SHP77 (cell line): ENCODE measurements at places on chromosomes 7 and 10.

- DNase-seq: no peak
Observed at GRCh38 chr10:93143281-93143680, 69.6 kb downstream of the CYP26A1 start.

- DNase-seq: no peak
Observed at GRCh38 chr10:29048506-29048905, 240.4 kb upstream of the LYZL1 start.

GRCh38 chr7:85583131-85583953, 396.5 kb upstream of the SEMA3D start:
- no peak for DNase-seq

- DNase-seq: no peak
Observed at GRCh38 chr10:113495553-113495952, 57.3 kb upstream of the HABP2 start.

GRCh38 chr7:46814516-46815250, 767.2 kb downstream of the TNS3 start:
- DNase-seq: no peak

DNA sequence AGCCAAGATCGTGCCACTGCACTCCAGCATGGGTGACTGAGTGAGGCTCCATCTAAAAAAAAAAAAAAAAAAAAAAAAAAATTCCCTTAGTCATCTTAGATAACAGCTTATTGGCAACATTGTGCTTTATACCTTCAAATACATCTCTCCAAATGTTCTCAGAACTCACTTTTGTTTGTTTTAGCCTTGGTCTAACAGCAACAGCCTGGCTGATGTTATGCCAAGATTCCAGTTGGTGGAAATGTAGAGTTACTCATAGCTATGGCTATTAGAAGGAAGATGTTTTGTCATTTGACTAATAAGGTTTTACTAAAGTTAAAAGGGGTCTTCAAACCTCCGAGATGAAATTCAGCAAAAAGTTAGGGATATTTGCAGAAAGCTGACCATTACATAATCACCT, 481.4 kb downstream of the NEBL start:
- DNase-seq: no peak

DNA sequence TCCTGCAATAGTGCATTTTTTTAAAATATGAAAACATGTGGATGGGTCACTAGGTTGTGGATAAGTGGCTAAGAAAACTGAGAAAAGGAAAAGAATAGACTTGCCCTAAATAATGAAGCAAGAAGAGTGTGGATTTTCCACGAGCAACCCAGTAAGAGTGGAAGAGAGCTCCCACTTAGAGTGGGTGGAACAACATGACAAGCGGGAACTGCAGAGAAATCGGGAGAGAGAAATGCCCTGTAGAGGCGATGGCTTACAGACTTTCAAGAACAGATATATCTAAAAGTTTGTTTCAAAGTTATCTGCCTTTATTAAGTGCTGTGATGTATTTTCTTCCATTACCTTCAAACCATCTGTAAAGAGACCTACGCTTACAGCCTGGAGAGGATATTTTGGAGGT, 26.1 kb upstream of the NRG3 start:
- DNase-seq: no peak

- DNase-seq: no peak
Observed at GRCh38 chr10:79244841-79245504, 102.3 kb upstream of the PPIF start.

DNA sequence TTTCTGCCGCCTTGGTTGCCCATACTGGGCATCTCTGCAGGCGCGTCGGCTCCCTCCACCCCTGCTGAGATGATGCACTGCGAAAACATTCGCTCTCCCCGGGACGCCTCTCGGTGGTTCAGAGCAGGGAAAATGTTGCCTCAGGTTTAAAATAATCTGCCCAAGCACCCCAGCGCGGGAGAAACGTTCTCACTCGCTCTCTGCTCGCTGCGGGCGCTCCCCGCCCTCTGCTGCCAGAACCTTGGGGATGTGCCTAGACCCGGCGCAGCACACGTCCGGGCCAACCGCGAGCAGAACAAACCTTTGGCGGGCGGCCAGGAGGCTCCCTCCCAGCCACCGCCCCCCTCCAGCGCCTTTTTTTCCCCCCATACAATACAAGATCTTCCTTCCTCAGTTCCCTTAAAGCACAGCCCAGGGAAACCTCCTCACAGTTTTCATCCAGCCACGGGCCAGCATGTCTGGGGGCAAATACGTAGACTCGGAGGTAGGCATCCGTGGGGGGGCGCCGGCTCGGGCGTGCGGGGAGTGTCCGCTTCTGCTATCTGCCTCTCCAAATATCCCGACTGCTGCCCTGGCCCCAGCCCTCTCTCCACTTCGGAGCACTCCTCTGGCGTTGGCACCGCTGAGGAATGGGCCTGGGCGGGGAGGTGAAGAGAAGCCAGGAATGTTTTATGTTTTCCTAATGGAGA, at the start of gene CAV1:
Gene CAV1 (plus strand): TSS at position 428 of the 689 bp plus-strand sequence. CDS start 27 bp downstream, at position 455.
- no peak for DNase-seq

DNA sequence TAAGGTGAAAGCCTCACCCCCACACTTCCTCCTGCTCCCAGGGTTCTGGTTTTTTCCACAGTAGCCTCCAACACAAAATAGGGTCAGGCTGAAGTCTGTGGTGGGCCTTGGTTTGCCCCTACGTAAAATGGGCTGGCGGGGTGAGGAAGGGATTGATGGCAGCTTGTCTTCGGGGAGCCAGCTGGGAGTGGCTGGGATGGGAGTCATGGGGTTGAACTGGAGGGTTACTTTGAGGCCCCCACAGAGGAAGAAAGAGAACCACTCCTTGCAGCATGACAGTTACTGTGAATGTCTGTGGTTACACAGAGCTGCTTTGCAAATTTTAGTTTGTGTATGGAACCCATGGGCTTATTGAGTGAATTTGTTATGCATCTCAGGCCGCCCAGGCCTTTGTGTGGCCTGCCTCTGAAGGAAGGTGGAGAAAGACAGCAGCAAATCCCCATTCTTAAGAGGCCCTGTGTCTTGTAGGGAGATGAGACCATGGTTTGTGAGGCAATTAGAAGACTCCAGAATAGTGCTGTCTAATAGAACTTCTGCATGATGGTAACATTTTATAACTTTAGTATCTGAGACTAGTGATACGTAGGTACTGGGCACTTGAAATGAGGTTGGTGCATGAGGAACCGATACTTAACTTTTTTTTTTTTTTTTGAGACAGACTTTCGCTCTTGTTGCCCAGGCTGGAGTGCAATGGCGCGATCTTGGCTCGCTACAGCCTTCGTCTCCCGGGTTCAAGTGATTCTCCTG, 8.1 kb downstream of the TRIM8 start:
- no peak for DNase-seq

- DNase-seq: no peak
Observed at GRCh38 chr10:123463698-123464097, 202.5 kb upstream of the GPR26 start.

DNA sequence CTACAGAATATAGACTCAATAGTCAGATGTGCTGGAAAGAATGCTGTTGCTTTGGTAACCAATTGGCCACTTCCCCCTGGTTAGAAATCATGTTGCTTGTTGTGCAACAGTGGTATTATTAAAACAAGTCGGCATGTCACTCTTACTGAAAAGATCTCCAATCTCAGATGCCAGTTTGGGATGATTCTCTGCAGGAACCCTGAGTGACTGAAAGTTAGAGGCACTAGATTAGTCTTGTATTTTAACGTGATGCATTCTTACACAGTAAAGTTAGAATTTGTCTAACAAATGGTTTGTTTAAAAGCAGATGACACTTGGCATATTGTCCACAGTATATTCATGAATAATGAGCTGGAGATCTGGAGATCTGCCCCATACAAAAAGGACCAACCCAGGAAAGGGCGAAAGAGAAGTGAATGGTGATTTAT, 287.6 kb downstream of the TWIST1 start:
- DNase-seq: no peak

GRCh38 chr10:118694848-118695247, 59.9 kb downstream of the CACUL1 start:
- no peak for DNase-seq

- DNase-seq: peak; percentile 30
Observed at GRCh38 chr10:27359792-27360355, 119.3 kb upstream of the ACBD5 start.

GRCh38 chr10:15758618-15759017, 38.9 kb upstream of the ITGA8 start:
- DNase-seq: no peak

- no peak for DNase-seq
Observed at GRCh38 chr10:29681676-29682448, 47.1 kb upstream of the SVIL start.

DNA sequence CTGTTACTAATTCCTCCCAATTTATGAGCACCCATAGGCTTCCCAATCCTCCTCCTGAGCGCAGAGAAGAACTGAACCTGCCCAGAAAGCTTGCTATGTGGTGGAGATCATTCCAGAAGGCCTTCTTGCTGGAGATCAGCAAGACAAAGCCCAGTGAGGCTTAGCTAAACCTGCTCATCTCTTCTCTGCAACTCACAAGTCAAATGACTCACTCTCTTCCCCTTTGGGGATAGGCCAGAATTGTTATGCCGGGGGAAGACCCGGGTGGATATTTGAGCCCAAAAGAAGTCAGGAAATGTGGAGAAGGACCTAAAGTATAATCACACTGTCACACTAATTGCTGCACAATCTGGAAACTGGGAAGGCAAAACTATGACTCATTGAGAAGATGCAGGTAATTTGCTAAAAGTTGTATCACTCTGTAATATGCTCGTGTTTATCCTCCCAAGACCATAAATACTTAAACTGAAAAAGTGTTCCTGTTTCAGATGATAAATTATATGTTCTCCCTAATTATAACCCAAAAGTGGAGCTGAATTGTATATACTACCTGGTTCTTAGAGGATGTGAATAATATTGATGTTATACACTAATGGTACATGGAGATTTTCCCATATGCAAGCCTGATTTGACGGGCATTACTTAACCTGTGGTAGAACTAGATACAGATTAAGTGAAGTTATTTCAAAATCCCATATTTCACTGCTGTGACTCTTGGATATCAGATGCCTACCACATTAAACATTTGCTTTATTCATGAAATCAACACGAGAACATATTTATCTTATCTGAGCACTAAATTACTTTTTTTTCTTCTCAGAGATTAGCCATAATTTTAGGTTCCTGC, 6.4 kb downstream of the NEBL start:
- no peak for DNase-seq

DNA sequence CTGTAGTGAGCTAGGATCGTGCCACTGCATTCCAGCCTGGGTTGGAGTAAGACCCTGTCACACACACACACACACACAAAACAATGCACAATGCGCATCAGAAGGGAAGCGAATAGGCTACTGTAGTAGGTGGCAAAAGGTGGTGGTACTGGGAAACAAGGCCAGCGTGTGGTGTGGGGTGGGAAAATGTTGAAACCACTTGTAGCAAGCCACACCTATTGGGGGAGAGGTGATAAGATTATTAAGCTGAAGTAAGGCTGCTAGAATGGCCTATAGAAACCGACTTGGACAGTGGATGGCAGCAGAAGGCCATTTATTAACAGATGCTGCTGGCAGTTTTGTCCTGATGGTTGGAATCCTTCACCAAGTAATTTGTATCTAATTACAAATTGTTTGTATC, 7.2 kb upstream of the CHCHD1 start:
- DNase-seq: no peak

DNA sequence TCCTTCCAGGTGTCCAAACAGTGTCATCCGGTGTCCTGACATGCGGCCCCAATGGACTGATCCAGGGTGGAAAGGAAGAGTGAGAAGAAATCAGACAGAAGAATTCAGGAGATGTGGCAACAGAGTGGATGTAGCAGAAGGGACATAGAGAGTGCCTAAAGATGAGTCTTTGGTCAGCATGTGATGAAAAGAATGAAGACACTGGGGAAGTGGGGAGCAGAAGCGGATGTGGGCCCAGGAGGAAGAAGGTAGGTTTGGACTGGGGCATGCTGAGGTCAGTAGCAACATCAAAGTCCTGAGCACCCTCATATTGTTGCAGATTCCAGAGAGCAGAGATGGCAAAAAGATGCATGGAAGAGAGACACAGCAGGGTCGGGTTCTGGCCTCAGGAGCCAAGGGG, 71.8 kb upstream of the STEAP1B start:
- DNase-seq: no peak

- peak; percentile 23 for DNase-seq
Observed at GRCh38 chr7:6536262-6537260, 14.7 kb downstream of the GRID2IP start.

DNA sequence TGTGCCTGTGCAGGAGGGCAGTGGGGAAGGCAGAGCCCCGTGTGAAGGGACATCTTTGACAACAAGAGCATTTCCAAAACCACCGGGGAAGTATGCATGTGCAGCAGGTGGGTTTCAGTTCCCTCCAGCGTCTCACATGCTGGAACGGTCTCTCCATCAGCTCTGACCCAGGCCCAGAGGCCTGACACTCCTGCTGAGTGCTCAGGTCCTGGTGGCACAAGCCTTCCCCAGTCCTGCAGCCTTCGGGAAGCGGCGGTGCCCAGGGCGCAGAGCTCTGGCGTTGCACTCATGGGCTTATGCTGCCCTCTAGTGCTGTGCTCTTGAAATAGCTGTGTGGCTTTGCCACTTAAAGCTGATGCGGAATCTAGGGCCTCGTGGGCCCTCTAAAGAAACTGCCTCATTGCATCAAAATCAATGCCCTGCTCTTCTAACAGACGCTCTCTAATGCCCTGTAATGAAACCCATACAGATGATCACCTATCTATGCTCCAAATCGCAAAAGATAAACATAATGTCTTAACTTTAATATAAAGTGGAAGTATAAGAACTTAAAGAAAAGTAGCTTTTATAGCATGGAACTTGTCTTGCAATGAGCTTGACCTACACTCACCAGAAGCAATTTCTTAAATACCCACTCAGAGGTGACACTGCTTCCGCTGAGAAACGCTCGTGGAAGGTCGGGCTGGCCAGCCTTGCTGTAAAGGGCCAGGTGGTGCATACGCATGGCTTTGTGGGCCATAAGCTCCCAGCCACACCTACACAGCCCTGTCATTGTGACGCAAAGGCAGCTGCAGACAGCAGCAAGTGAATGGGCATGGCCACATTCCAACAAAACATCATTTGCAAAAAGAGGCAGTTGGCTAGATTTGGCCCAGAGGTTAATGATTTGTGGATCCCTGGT, 38.6 kb downstream of the CLRN3 start:
- peak; percentile 48 for DNase-seq

DNA sequence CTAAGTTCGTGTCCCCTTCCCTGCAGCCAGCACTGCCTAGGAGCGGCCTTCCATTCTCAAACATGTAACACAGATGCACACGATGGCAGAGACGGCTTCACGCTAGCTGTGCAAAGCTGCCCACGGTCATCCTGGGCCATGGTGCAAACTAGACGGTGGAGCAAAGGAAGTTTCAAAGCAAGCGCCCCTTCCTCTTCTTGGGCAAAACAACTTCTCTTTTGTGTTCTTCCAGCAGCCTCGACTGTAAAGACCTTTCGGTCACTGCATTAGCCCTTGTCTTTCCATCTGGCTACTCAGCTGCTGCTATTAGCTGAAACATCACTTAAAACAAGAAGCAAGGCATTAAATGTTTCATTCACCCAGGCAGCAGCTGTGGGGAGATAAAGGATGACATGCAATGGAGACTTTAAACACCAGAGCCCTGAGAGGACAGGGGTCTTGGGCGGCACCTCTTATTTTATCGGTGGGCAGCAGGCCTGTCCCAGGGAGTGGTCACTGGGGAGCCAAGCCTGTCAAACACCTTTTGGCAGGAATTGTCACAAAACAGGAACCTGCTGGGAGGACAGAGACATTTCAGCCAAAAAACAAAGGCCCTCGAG, 214.8 kb downstream of the KLF6 start:
- no peak for DNase-seq
